ENCODE measurements at places on chromosomes 7 and 10.
A peak's percentile ranks its signal among the peaks of the same experiment; 100 is the strongest.

DNA sequence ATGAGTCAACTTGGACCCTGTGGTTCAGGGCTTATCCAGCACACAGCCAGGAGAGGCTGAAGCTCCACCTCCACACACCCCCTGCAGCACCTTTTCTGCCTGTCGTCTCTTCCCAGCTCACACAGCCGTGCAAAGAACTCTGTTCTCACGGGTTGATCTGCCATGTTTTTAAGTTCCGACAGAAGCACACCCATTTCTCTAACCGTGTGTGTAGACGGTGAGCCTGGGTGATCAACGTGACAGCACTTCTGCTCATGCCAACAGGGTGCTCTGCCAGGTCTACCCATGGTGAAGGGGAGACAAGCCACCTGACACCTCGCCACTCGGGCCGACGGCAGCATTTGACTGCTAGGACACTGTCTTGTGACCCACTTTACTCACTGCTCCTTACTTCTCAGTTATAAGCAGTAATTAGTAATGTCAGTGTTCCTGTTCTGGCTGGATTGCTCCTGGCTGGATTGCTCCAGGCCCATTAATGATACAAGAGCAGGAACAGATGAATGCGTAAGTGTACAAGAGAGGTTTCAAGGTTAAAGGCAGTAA, 90.5 kb downstream of the RNF216 start:
- peak; percentile 28 for DNase-seq

- peak; percentile 93 for DNase-seq
Measured at GRCh38 chr7:7176406-7177043, 5.8 kb upstream of the C1GALT1 start.

DNA sequence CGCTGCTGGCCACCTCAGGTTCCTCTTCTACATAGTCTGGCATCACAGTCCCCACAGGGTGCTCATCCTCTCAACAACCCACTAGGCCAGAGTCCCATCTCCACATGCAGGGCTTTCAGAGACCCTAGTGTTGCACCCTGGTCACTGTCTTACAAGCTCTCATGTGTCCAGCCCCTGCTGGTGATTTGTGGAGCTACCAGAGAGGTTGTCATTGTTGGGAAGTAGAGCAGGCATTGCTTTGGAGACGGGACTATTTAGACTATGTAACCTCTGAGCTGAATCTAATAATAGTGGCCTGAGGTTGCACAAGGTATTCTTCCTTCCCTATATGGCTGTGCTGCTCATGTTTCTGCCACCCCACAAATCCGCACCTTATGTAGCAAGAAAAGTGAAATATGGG, 135.3 kb upstream of the VWC2 start:
- no peak for DNase-seq

- no peak for DNase-seq
Measured at GRCh38 chr7:142790056-142790455, 19.3 kb downstream of the PRSS2 start.

DNA sequence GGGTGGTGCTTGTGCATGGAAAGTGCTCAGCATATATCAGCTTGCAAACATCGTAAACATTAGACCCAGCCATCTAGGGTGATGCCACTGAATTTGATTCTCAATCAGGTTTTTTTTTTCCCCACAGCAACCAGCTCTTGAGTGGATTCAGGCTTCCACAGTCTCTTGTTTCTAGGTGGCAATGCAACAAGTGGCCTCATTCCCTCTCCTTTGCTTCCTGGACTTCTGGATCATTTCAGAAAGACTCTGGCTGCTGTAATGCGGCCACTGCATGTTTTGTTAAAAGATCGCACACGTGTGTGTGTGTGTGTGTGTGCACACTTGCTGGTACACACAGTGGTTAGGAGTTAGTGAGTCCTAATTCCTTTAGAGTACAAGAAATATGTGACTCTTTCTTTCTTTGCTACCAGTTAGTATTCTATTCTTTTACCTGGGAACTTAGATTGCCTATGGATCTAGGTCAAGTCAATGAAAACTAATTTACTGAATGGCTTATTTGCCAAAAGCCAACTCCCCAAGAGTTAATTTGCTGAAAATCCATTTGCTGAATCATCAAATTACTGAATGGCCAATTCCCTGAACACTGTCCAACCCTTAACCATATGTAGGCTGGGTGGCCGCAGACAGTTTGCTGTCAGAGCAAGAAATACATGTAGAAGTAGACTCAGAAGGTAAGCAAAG, 222.5 kb downstream of the CCSER2 start:
- no peak for DNase-seq

- no peak for DNase-seq
Measured at GRCh38 chr7:29385214-29385814, 178.3 kb upstream of the PRR15 start.

DNA sequence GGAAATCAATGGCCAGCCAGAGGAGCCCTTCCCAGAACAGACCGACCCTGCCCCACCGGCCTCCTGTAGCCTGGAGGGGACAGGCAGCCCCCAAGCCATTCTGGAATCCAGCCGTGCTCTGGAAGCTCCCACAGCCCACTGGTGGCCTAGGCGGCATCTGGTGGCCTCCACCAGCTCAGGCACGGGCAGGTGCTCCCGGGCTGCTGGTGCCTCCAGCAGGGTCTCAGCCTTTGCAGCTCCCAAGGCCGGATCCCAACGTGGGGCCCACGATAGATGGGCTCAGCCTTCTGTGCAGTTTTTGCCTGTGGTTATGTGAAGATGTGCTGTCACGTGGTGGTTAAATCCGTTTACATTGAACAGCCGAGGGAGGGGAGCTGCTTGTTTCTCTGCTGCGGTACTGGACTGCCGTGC, 44.4 kb downstream of the JAKMIP3 start:
- no peak for DNase-seq

DNA sequence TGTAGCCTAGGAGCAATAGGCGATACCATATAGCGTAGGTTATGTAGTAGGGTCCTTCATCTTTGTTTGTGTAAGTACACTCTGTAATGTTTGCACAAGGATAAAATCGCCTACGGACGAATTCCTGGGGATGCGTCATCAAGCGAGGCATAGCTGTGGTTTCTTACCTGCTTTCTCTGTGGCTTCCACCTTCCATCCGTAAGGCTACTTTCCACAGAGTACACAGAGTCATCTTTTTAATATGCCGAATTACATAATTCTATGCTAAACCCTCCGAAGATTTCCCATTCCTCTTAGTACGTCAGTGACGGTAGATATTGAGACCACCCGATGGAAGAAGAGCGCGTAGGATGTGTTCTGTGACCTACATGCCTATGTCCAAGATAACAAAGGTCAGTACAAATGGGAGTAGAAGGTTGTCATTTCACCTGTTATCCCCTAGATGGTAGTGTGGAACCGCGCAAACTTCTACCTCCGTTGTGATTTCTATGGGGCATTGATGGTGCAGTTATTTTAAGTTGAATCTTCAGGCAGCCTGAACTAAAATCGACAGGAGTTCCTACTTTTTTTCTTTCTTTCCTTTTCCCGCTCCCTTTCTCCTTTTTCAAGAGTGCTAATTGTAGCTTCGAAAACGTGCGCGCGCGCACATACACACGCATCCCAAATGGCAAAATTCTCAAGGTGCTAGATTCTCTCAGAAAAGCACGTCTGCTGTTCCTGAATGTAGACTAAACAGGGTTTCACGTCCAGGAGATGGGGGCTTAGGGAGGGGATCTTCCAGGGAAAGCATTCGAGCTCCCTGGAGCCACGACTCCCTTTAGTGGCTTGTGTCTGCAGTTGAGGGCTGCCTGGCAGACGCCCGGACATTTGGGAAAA, 111.7 kb upstream of the MBL2 start:
- peak; percentile 99 for DNase-seq

DNA sequence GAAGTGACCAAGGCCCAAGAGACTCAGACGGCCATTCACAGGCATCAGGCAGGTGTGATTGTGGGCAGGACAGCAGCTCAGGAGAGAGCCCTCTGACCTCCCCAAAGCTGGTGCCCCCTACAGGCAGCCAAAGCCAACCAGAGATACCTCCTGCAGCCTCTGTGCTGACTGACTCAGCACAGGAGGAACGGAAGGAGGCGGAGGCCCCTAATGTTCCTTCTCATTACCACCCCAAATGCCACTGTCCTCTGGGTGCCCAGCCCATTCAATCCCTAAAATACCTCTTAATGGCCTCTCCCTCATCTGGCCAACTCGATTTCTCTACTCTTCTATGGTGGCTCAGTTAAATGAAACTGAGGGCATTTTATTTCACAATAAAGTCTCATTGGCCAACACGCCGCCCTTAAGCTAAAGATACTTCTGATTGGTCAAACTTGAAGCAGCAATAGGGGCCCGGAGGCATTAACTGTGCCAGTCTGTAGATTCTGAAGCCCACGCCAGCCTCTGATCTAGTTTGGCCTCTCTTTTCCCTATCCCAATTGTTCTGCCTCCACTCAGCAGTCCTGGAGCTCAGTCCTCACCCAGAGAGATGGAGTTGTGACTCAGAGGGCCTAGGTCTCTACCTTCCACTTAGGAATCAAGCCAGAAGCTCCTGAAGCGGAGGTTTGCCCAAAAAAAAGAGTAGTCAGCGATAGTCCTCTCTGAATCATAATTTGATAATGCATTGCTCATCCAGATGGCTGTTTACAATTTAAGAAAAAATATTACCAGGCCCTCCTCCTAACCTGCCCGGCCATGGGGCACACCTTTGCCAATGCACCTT, 1.2 kb downstream of the CYREN start:
- peak; percentile 96 for DNase-seq

- no peak for DNase-seq
Measured at GRCh38 chr7:70779321-70779720, 352.6 kb upstream of the GALNT17 start.

- peak; percentile 10 for DNase-seq
Measured at GRCh38 chr7:38502289-38502688, 128.9 kb downstream of the AMPH start.

DNA sequence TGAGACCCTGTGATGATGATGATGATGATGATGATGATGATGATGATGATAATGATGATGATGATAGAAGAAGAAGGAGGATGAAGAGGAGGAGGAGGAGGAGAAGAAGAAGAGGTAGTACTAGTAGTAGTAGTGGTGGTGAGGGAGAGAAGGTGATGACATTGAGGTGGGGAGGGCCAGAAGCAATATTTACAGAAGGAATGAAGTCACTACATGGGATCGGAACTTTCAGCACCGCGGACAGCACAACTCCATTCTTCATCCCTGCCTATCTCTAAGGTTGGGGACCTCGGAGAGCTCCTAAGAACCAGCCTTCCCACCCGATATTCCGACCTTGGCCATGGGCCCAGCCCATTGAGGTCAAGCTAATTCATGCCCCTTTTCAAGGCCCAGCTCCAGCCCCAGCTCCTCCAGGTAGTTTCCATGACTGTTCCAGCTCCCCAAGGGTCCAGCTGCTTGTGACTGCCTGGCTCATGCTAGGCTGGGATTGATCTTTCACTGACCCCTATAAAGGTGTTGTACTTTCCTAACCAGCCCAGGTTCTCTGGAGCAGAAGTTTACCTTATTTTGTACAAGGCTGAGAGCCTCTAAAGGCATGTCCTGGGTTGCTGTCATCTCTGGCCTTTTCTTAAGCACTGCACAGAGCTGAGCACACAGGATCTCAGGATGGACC, 10.3 kb downstream of the CRHR2 start:
- peak; percentile 54 for DNase-seq

DNA sequence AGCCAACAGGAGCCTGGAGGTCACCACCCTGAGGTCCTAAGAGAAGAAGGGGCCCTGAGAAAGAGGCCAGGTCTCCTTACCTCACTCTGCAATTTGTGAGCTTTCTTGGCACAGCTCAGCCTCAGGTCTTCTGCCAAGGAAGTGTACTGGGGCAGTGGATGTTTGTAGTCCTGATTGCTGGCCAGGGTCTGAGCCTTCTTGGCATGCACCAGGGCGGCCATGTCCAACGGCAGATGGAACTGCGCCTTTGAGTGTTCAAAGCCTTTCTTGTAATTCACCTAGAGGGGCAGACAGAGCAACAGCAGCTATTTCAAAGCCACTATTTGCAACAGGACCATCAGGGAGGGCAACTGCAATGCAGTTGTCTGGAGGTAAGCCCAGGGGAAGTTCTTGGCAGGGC, 51.7 kb downstream of the NRAP start:
- DNase-seq = no peak

DNA sequence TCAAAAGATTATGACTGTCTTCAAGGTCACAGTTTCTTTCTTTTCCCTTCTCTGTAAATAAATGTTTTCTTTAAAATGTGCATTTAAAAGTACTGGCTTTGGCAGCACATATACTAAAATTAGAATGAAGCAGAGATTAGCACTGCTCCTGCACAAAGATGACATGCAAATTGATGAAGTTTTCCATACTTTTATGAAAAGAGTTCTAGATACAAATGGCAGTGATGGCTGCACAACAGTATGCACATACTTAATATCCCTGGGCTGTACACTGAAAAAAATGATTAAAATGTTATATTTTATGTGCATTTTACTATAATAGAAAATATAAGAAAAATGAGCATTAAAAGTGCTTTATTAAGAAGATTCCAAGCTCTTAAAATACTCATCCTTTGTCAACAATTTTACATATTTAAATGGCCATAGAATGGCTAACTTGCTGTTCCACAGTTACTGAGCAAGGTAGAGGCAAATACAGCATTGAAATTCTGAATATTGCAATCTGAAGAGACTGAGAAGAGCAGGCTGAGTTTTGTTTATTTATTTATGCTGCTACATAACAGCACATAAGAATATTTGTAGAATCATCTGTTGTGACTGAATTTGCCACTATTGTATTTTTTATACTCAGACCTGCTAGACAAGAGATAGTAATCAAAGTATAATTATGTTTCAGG, 117.8 kb downstream of the GPR37 start:
- DNase-seq = no peak

DNA sequence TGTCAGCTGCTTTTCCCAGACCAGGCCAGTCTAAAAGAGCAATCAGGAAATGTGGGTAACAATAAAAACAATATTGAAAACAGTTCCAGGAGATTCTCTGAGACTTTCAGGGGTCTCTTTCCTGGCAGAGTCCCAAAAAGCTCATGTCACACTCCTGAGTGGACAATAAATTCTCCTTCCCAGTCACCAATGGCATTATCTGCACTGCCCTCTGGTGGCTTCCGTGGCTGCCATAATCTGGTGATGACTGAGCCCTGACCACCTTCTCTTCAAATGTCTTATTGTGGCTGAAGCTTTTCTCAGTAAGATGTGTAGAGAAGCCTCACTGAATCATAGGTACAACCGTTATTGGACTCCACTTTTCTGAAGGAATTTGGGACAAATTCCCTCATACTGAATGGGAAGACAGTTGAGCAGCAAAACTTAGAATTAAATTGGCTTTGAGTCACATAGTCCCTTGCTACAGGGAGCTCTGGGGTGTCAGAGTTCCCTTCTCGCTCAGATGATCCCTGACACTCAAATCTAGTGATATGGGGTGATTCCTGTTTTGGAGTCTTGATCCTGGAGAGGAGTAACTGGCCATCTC, 24.4 kb upstream of the ASAH2 start:
- DNase-seq = peak; percentile 37

DNA sequence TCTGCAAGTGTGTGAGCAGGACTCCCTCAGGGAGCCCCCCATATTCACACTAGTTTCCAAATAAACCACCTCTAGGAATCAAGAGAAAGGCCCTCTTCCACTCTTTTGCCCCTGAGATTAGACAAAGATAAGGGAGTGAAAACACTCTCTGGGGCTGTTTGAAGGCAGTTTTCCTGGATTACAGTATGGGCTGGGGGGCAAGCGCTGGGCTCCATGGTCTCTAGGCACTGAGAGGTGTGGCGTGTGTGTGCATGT, 1.0 kb downstream of the AQP1 start:
- no peak for DNase-seq

Data from bronchial epithelial cell (primary cell).